ENCODE measurements at places on chromosomes 2 and 18. TPM values are rescaled to one million over a fixed set of nuclear protein-coding genes. Genes with fewer than 3 reads are reported as not detected.

DNA sequence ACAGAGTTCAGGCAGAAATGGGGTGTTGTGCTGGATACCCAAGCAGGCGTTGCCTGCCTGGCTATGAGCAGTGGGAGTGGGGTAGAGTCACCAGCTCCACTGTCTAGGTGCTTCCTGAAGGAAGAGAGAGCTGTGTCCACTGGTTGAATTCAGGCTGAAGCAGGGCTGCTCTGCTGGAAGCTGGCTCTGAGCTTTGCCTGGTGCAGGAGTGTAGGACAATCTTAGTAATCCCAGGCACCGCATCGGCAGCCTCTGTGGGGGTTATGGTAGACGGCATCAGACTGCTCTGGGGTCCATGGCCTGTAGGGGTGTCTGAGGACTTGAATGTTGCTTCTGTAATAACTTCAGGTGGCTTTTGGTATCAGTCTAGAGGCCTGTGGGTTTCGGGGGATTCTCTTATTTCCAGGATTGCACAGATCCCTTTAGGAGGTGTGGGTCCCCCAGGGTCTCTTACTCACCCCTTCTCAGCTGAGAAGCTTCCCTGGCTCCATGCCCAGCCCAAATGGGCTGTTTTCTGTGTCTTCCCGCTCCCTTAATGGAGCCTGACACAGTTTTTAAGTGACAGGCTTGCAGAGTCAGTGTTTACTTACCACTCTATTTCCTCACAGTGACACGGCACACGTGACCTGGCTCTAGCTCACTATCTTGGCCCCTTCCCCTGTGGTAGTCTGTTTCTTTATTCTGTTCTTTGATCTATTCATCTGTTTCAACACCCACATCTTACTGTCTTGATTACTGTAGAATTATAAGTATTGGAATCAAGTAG is 644.3 kb downstream of the CBLN2 start:
- DNase-seq = no peak

RFTN2 gene
- not detected for total RNA-seq

- DNase-seq = no peak
Measured at GRCh38 chr18:65938592-65939372, 188.0 kb downstream of the CDH7 start.

- DNase-seq = no peak
Measured at GRCh38 chr18:62372156-62372555, 47.0 kb downstream of the TNFRSF11A start.

NRP2 gene
- not detected for total RNA-seq

DNA sequence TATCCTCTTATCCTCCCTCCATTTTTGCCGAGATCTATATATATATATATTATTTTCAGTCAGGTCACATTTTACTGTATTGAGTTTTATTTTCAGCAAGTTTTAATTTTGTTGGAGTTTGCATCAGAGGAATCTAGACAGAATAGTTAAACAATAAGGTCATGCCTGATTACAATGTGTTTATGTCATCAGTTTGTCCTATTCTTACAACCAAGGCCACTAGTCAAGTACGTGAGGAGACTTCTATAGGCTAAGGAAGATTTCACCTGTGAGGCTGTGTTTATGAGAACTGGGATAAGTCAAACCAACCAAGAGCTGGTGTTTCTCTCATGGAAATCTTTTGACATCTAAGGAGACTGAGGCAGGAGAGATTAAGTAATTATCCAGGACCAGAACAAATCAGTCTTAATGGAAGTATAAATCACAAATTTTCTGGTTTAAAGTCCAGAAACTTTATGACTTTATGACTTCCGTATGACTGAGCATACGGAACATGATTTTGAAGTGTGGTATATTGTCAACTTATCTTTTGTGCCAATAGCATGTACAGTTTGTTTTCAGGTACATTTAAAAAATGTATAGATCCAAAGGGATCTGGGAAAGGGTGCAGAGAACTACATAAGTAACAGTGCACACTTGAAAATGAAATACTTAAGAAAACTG is 100.0 kb upstream of the DTNA start:
- no peak for DNase-seq

CFAP65 gene
- total RNA-seq = not detected

GRCh38 chr2:23592061-23592685 is 207.2 kb downstream of the KLHL29 start:
- DNase-seq = no peak

DNA sequence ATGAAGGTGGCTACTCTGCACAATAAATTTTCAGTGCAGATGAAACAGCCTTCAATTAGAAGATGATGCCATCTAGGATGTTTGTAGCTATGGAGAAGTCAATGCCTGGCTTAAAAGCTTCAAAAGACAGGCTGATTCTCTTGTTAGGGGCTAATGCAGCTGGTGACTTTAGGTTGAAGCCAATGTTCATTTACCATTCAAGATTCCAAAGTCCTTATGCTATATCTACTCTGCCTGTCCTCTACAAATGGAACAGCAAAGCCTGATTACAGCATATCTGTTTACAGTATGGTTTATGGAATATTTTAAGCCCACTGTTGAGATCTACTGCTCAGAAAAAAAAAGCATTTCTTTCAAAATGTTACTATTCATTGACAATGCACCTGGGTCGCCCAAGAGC is 15.8 kb downstream of the TGFA start:
- DNase-seq = no peak

GRCh38 chr2:62208074-62208757 is 12.3 kb downstream of the B3GNT2 start:
- DNase-seq = no peak

TRAK2 gene
- 66.5 TPM for total RNA-seq

- DNase-seq = no peak
Measured at GRCh38 chr2:144666032-144666431, 146.1 kb upstream of the ZEB2 start.

GRCh38 chr18:49123431-49123830 is 172.7 kb upstream of the SMAD7 start:
- no peak for DNase-seq

DNA sequence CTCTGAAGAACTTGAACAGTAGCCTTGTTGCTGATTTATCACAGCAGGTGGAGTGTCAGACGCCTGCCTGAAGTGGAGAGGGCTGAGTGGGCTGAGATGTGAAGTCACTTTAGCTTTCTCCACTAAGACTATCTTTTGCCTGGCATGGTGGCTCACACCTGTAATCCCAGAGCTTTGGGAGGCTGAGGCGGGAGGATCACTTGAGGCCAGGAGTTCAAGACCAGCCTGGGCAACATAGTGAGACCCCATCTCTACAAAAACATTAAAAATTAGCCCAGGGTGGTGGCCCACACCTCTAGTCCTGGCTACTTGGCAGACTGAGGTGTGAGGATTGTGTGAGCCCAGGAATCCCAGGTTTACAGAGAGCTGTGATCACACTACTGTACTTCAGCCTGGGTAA is 60.6 kb upstream of the TTC39C start:
- DNase-seq = no peak

EHD3 gene
- total RNA-seq = 3.5 TPM

ACVR1 gene
- total RNA-seq = 64.2 TPM

TDRD15 gene
- total RNA-seq = not detected

Data from CD4-positive, CD25-positive, alpha-beta regulatory T cell (primary cell).